ENCODE measurements at places on chromosomes 16 and 17. TPM values are rescaled to one million over a fixed set of nuclear protein-coding genes. Genes with fewer than 3 reads are reported as not detected.

The TMC5 gene
- not detected for total RNA-seq

The UBFD1 gene
- total RNA-seq, result 136 TPM

The SEPTIN1 gene
- total RNA-seq, result 0.17 TPM

- DNase-seq, result no peak
Observed at GRCh38 chr16:67458121-67458641, 22.8 kb downstream of the ATP6V0D1 start.

DNA sequence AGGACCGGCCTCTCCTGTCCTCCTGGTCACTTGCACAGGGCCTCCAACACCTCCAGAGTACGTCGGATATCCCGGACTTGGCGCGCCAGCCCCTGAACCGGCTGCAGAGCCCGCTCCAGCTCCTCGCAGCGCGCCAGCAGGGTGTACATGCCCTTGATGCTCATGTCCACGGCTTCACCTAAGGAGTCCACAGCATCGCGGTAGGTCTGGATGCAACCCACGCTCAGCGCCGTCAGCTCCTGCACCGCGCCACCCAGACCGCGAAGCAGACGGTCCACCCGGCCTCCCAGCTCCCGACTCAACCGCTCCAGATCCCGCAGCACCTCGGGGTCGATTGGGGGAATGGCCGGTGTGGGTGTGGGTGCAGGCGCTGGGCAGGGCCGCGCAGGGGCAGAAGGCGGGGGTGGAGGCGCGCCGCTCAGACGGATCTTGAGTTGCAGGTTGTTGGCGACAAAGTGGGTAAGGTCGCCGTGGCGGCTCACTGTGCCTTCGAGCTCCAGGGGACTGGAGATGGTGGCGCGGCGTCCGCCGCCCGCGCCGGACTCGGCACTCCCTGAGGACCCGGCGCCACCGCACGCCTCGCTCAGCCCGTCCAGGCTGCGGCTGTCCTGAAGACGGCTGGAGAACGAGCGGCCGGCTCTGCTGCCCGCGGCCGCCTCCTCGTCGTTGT, 804 bp downstream of the BORCS6 start:
- no peak for DNase-seq

GRCh38 chr17:66764506-66764905, 70.4 kb upstream of the CACNG5 start:
- DNase-seq, result no peak

GRCh38 chr17:80698297-80698696, 153.7 kb downstream of the RPTOR start:
- DNase-seq, result no peak

DNA sequence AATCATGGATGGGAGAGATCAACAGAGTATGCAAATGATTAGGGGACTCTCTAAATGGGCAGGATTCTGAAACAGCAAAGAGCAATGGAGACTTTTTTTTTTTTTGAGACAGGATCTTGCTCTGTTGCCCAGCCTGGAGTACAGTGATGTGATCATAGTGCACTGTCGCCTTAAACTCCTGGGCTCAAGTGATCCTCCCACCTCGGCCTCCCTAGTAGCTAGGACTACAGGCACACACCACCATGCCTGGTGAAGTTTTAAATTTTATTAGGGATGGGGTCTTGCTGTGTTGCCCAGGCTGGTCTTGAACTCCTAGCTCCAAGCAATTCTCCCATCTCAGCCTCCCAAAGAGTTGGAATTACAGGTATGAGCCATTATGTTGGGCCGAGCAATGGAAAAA, 255.0 kb upstream of the ZFHX3 start:
- no peak for DNase-seq

DNA sequence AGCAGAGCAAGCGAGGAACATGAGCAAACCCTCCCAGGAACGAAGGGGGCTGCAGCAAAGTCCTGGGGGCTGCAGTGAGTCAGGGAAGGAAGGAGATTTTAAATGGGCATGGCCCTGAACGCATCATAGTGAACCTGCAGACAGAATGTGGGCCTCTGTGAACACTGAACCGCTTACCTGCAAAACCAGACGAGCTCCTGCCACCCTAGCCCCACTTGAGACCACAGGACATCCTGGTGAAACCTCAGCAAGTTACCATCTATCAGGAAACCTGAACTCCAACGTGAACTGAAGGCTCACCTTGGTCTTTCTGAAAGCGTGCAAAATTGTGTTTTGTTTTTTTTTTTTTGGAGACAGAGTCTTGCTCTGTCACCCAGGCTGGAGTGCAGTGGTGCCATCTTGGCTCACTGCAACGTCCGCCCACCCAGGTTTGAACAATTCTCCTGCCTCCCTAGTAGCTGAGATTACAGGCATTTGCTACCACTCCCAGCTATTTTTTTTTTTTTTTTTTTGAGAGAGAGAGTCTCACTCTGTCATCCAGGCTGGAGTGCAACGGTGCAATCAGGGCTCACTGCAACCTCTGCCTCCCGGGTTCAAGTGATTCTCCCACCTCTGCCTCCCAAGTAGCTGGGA, 30.8 kb downstream of the FANCA start:
- no peak for DNase-seq

DNA sequence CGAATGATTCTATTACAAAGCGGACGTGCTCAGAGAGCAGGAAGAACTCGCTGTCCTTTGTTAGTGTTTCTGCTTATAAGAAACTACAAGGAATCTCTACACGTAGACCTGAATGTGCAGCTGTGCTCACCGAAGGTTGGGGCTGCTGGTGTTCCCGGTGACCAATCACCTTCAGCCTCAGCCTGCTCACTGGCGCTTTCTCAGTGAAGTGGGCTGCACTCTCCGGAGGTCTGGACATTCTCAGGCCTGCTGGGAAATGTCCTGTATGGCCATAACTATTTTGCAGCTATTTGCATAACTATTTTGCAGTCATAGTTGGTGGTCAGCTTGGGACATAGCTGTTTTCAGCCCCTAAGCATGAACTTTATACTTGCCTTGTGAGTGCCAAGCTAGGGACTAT, 9.7 kb upstream of the CIAO3 start:
- no peak for DNase-seq

GRCh38 chr16:49811644-49812334, 44.1 kb downstream of the ZNF423 start:
- no peak for DNase-seq

All from M059J (cell line).